ENCODE measurements at places on chromosomes 3 and 15.

- DNase-seq: no peak
Measured at GRCh38 chr3:86046436-86047136, 944.4 kb downstream of the VGLL3 start.

GRCh38 chr3:67192466-67192865 lies 194.4 kb downstream of the KBTBD8 start:
- DNase-seq: no peak

- no peak for DNase-seq
Measured at GRCh38 chr3:43405888-43406642, 119.7 kb downstream of the SNRK start.

DNA sequence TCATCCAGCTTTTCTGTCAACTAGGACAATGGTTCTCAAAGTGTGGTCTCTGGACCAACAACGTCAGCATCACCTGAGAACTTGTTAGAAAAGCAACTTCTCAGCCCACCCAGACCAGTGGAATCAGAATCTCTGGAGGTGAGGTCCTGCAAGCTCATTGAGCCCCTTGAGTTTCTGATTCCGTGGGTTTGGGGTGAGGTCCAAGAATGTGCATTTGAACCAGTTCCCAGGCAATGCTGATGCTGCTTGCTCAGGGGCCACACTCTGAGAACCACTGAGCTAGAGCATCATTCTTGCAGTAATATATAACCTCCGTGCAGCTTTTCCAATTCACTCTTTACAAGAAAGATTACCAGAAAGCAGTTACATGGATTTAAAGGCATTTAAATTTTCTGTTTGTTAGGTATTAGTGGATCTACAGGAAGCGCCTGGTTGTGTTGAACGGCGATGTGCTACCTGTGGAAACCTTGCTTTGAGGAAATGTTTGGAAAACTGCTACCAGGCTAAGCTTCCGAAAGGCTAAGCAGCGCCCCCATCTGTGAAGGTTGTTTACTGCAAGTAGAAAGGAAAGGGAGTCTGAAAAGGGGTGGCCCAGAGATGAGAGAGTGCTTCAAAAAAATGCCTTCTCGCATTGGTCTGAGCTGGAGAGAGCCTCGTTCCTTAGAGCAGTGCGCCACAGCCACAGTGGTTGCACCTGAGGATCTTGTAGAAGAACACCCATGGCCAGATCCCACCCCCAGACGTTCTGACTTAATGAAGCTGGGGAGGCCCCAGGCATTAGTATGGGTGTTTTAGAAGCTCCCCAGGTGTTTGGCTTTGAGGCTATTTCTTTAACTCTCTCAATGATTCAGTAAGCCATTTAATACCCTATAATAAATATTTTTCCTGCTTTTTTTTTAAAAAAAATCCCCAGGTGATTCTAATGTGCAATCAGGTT lies 50.0 kb downstream of the RLBP1 start:
- no peak for DNase-seq

DNA sequence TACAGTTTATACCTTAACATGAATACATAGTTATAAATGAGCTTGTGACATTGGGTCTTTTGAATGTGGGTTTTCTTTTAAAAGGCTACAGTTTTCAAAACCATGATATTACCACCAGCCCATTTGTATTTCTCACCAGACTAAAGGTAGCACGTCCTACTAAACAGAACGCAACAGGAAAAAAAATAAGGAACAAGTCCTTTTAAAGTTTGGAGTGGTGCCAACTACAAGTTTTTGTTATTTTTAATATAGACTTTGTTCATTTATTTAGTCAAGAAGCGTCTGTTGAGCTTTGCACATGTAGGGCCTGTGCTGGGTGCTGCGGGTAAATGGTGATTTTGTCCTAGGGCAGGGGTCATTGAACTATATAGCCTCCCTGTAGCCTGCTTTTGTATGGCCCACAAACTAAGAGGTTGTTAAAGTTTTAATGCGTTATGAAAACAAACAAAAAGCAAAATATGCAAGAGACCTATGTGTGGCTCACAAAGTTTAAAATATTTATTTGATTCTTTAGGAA lies 164.4 kb downstream of the GHSR start:
- no peak for DNase-seq

- no peak for DNase-seq
Measured at GRCh38 chr3:52479877-52480575, 15.1 kb upstream of the STAB1 start.

GRCh38 chr3:40124918-40125317 lies 184.6 kb upstream of the EIF1B start:
- DNase-seq: no peak

- DNase-seq: no peak
Measured at GRCh38 chr3:39378088-39378487, 5.1 kb upstream of the SLC25A38 start.

DNA sequence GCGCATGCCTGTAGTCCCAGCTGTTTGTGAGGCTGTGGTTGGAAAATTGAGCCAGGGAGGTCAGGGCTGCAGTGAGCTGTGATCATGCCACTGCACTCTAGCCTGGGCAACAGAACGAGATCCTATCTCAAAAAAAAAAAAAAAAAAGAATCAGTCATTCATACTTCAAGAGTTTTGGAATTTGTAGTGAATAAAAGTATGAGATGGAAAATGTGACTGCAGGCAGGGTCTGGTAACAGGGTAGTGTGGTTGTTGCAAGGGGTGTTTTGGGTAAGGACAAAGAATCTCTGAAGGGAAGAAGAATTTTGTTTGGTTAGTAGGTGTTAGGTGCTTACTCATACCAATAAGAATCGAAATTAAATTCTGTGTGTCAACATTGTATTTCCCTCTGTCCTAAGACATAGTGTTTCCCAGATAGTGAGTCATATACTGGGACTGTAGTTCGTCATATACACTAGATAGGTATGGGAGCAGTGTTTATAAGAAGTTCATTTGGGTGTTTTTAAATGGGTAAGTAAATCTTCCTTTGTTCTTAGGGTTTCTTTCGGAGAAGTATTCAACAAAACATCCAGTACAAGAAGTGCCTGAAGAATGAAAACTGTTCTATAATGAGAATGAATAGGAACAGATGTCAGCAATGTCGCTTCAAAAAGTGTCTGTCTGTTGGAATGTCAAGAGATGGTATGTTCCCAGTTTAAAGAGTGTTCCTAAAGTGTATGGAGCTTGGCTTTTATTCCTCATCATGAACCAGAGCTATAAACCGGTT lies 14.2 kb downstream of the NR1D2 start:
- DNase-seq: no peak

DNA sequence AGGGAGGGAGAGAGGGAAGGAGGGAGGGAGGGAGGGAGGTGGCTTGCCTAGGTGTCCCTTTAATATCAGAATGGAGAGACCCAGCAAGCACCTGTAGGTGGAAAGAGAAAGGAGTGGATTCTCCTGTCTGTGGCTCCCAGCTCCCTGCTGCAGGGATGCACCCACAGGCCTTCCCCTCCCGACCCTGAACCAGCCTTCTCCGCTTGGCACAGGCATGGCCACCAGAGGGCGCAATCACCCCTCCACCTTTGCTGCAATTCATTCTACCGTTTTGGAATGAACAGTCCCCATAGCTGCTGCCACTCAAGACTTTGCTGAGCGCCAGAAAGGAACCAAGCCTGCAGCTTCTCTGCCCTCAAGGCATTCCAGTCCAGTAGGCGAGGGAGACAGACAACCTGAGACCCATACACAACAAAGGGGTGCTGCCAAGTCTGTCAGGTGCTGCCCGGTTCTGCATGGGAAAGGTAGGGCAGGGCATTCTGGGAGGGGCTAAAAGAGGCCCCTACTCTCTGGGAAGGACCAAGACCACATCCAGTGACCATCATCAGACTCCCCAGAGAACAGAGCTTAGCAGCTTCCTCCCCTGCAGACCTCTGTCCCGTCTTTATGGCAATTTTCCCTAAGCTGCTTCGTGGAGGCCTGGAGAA lies 4.9 kb downstream of the TLR9 start:
- peak; percentile 85 for DNase-seq

DNA sequence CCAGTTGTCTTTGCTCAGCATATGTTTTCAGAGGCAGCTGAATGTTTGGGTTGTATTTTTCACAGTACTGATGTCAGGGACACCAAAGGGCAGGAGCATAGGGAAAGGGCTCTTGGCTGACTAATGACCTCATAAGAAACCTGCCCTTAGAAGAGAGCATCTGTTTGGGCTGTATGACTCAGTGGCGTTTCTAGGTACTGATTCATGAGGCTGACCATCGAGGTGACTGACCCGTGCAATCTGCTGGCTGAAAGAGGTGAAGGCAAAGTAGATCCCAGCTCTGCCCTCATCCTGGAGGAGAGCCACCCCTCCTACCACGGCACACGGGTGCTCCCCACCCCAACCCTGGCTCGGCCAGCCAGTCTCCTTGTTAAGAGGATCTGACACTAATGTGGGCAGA lies 8.3 kb downstream of the LMCD1 start:
- DNase-seq: no peak

GRCh38 chr15:66905954-66906353 lies 159.4 kb upstream of the SMAD3 start:
- DNase-seq: no peak

DNA sequence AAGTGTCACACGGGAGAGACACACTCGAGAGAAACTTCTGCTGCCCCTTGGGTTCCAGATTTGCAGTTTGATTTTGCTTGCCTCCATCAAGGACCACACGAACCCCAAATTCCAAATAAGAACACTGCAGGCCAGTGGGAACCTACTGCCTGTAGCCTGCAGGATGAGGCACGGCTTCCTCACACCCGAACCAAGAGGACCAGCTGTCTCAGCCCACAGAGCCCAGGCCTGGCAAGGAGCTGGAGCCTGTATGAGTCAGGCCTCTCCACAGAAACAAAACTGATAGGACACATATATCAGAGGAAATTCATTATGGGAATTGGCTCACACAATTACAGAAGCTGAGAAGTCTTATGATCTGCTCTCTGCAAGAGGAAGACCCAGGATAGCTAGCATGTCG lies 188.1 kb upstream of the NSMCE3 start:
- no peak for DNase-seq

DNA sequence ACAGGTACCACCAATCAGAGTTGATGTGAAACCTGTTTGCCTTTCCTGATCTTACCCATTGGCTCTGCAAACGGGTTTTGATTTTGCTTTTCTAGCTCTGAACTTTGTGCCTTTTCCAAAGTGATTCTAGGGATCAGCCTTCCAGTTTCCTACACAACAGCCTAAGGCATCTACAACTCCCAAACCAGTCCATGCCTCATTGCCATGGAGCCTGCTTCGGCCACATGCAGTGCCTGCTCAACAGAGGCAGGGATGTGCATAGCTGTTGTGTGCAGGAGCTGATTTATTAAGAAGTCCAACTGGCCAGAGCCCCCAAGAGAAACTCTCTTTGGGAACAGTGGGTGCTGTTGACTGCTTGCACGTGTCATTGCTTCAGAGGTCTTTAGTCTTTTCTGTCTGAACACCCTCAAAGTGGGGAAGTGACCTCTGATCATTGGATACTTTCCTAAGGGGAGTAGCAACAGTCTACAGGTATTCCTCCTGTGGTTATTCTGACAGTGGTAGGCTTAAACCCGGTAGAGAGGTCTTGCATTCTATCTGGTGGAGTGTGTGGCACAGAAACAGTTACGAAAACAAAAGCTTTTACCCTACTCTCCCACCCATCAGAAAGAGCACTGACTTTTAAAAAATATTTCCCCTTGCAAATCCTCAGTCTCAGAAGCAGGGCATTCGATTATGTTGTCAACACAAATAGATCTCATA lies 36.6 kb upstream of the THSD4 start:
- no peak for DNase-seq

DNA sequence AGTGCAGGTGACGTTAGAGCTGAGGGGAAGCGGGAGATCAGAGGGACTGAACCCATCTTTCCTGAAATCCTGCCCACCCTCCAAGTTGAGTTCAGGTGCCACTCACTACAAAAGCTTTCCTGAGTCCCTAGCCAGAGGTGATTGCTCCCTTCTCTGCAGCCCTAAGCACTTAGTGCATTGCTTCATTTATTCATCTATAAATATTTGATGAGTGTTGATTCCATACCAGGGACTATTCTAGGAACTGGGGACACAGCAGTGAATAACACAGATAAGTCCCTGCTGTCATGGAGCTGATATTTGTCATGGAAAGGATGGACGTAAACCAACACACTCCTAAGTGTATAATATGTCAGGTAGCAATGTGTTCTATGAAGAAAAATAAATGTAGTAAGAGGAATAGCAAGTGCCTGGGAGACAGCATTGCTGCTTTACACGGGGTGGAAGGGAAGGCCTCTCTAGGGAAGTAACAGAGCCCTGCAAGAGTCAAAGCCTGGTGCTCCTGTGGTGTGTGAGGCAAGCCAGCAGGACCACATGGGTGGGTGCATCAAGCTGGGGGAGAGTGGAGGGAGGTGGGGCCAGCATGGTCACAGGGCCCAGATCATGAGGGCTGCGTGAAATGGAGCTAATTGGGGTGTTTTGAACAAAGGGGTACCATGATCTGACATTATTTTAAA lies 18.6 kb downstream of the ALPK3 start:
- no peak for DNase-seq

- no peak for DNase-seq
Measured at GRCh38 chr3:146577662-146578061, 27.5 kb downstream of the PLSCR5 start.

- DNase-seq: no peak
Measured at GRCh38 chr3:71653414-71653807, 69.9 kb upstream of the FOXP1 start.

- no peak for DNase-seq
Measured at GRCh38 chr15:80547264-80547663, 143.1 kb downstream of the ARNT2 start.

GRCh38 chr3:24773798-24774197 lies 279.1 kb upstream of the THRB start:
- no peak for DNase-seq

DNA sequence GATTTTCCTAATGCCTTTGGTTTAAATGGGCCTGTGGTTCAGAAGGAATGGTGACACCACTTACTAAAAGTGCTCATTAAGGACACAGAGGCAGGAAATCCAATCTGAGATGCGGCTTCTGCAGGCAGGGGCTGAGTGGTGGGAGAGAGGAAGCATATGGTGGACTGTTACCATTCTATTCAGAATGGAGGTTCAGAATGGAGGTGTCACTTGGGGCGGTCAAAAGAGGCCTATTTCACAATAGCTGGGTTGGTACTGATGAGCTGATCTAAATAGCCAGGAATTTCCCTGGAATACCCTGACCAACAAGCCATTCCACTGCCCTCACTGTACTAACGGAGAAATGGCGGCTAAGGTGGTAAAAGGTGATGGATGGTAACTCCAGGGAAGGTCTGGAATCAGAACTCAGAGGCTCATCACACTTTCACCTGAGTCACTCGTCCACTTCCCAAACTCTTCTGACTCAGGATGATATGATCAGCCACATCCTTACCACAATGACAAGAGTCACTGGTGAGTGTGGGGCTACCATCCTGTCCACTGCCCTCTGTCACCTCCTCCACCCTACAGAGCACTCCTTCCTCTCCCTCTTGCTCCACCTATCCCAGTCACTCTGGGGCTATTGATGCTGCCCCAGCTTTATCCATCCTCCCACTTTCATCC lies 15.7 kb downstream of the RFT1 start:
- no peak for DNase-seq

DNA sequence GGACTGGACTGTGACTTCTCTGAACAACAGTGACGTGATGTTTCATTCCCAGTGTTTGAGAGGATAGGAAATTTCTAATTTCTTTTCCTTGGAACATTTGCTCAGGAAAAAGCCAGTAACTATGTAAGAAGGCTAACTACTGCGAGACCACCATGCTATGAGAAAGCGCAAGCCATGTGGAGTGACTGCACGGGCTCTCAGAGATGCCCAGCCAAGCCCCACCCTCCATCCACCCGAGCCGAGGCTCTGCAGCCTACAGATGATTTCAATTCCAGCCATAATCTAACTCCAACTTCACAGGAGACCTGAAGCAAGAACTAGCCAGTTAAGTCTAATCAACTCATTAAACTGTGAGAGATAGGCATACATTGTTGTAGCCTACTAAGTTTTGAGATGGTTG lies 124.3 kb downstream of the GREM1 start:
- no peak for DNase-seq
